H4 (cell line): ENCODE measurements at places on chromosomes 6 and 20. TPM values are rescaled to one million over a fixed set of nuclear protein-coding genes. Genes with fewer than 3 reads are reported as not detected.
A peak's percentile ranks its signal among the peaks of the same experiment; 100 is the strongest.

The GLP1R gene
- not detected in 2 replicates for total RNA-seq

The FLRT3 gene
- total RNA-seq = 36.5 and 41.9 TPM in 2 replicates

DNA sequence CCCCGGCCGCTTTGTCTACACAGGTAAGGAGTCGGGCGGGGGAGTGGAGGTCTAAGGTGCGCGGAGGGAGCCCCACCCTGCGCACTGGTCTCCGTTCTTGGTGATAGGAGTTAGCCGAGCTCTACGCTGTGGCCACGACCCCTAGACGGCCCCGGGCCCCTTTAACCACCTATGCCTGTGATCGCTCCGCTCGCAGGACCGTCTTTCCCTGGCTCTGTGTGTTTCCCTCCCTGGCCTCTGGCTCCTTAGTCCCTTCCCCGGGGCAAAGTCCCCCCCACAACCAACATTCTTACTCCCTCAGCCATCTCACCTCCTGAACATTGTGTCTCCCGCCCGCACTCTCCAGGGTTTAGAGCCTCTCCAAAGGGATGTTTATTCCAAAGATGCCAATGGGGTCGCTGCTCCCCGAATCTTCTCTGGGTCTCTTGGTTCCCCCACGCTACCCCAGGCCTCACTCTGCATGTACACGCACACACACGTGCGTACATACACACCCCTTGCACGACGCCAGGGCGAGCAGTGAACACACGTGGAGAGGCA, 50.4 kb downstream of the CPXM1 start:
- DNase-seq = no peak

The RBM24 gene
- total RNA-seq = 1.0 and 1.1 TPM in 2 replicates

DNA sequence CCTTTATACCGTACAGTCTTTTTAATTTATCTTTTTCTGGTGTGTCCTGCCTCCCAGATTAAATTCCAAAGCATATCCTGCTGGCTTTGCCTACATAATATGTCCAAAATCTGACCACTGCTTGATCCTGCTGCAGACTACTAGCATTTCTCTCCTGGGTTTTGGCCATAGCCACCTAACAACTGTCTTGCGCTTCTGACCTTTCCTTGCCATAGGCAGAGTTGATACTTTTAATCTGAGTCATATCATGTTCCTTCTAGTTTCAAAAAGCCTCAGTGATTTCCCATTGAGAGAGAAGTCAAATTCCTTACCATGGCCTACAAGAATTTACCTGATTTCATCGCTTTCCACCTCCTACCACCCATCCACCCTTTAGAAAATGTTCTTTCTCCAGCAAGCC, 104.8 kb downstream of the BCKDHB start:
- DNase-seq = no peak

The TRIM40 gene
- not detected in 2 replicates for total RNA-seq

DNA sequence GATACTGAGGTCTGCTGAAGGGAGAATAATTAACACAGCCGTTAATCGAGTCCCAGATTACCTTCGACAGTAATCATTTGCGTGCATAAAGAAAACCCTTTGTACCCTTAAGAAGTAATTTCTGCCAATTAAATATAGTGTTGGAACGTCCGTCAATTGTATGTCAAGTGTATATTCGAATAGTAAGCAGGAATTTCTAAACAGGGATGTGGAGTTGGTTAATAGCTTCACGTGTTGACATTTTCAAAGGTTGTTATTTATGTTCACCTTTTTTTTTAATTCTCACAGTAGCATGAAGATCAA, 798 bp upstream of the SNAP91 start:
- no peak for DNase-seq

The AHI1 gene
- total RNA-seq = 1.9 and 6.4 TPM in 2 replicates

GRCh38 chr20:22248051-22248667, 336.2 kb downstream of the FOXA2 start:
- DNase-seq = no peak

The SUMO4 gene
- total RNA-seq = 0.29 TPM in 1 of 2 replicates, not detected in the other

GRCh38 chr6:76441875-76442274, 369.4 kb upstream of the IMPG1 start:
- peak; percentile 74 for DNase-seq

GRCh38 chr6:2939315-2940009, 31.9 kb downstream of the SERPINB6 start:
- no peak for DNase-seq

The SLC22A2 gene
- not detected in 2 replicates for total RNA-seq

DNA sequence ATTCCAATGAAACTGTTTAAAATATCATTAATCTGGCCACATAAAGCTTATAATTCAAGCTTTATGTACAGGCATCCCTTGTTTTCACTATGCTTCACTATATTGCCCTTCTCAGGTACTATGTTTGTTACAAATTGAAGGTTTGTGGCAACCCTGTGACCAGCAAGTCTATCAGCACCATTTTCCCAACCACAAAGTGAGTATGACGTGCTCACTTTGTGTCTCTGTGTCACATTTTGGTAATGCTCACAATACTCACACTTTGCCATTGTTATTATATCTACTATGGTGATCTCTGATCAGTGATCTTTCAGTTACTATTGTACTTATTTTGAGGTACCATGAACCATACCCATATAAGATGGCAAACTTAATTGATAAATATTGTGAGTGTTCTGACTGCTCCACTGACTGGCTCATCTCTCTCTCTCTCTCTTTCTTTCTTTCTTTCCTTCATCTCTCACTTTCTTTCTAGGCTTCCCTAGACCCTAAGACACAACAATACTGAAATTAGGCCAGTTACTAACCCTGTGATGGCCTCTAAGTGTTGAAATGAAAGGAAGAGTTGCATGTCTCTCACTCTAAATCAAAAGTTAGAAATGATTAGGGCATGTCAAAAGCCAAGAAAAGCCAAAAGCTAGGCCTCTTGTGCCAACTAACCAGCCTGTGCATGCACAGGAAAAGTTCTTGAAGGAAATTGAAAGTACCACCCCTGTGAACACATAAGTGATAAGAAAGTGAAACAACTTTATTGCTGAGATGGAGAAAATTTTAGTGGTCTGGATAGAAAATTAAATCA, 227.9 kb downstream of the BCAS1 start:
- DNase-seq = no peak

DNA sequence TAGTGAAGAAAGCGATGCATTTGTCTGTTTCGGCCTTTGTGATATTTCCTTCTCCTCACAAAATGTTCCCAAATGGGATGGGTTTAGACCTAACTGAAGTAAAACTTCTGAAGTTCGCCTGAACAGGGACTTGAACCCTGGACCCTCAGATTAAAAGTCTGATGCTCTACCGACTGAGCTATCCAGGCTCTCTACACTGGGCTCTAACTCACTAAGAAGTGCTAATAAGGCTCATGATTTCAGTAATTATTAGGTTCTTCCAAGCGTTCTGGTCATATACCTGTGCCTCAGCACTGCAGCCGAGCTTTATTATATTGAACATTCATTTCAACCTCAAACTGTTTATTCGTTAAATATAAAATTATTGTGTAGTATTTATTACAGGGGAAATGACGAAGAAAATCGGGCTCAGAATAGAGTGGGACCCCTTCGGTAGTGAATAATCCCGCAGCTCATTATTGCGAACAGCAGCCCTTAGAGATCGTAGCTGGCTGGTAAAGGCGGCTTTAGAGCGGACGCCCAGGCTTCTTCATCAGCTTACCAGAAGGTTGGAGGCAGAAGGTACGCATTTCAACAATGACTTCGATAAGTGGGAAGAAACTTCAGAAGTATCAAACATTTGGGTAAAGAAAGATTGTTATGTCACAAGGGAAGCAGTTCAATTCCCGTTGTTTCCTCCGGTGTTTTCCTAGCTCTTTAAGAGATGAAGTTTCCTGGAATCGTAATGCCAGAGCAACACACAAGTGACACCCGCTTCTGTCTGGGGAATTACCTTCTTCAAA, 119.0 kb upstream of the ZNF184 start:
- DNase-seq = peak; percentile 58

DNA sequence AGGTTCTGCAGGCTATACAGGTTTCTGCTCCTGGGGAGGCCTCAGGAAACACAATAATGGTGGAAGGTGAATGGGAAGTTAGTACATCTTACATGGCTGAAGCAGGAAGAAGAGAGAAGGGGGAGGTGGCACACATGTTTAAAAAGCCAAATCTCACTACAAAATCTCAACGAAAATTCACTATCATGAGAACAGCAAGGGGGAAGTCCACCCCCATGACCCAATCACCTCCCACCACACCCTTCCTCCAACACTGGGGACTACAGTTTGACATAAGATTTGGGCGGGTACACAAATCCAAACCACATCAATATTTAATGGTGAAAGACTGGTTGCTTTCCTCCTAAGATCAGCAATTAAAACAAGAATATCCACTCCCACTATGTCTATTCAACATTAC, 13.8 kb upstream of the POLR1H start:
- no peak for DNase-seq

The JPH2 gene
- 0.15 TPM in 1 of 2 replicates, not detected in the other for total RNA-seq

DNA sequence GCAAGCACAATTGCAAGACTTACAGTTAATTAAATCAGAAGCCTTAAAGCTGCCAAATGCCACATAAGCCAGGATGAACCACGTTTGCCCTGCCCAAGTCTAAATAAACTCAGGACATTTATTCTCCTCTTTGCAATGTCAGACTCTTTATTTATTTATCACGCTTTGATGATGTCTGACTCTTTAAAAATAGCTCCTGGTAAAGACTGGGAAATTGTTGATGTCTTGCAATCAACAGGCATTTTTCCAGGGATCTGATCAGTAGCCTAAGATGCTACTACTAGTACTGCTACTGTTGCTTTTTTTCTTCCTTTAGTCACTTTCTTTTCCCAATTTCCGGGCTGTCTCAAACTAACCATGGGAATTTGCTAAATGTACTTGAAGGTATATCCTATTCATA, 365.8 kb upstream of the MARCKS start:
- no peak for DNase-seq

The HLA-DRA gene
- 0.53 and 3.3 TPM in 2 replicates for total RNA-seq

DNA sequence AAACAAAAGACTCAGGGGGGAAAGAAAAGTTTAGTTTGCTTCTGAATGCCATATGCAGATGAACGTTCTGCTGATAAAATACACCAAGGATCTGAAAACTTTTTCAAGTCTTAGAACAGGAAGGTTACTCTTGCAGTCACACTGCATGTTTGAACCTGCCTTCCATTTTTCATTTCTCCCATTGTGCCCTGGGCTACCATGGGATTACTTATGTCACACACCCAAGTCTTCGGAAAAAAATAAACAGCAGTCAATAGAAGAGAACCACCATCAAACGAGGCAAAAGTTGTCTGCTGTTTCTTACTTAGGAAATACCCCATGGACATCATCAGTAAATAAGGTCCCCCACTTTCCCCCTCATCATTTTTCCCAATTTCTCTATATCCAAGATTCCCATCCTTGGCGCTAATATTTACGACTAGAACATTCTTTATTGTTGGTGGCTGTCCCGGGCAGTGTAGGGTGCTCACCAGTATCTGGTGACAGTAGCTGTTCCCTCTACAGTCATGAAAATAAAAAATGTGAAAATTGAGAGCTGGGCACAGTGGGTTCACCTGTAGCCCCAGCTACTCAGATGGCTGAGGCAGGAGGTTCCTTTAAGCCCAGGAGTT, 202.5 kb downstream of the BCAS1 start:
- no peak for DNase-seq

DNA sequence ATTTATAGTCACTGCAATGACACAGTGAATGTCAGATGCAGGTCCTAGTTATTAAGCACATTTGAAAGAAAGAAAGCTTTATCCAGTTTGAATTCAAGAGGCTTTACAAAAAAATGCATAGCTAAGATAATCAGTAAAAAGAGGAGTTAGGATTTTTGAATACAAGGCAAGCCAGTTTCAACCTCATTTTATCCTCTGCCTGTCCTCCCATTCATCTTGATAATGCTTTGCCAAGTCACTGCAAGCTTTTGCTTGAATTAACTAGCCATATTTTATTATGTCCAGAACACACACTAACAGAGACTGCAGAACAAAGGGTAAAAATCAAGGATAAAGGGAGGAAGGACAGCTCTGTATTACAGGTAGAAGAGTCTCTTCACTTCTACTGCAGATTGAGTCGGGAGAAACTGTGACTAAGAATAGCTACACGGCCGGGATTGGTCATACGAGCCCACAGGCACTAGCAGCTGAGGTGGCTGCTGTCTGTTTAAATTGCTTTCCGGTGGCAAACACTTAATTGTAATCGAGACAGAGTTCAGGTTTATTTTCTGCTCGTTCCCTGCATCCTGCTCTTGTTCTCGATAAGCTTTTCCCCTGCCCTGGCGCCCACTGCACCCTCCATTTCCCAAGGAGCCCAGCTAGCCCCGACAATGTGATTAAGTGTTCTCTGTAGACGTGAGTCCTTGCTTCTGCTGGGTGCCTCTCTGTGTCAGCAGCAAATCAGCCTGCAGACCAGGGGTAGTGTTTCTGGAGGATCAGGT, 30.5 kb upstream of the AKAP12 start:
- peak; percentile 3 for DNase-seq

DNA sequence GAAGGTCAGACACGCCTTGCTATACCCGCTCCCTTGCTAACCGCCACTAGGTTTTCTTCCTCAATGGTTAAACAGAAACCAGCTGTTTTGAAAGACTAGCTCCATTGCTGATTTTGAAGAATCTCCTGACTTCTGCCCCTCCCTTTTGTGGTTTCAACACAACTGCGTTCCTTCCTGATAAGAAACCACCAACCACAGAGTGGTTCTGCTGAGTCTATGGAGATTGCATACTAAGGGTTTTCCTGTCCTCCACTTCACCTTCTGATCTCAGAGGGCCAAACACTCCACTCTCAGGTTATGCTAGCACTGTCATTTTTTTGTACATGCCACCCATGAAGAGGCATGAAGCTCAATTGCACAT, 207.9 kb downstream of the MYLK4 start:
- peak; percentile 93 for DNase-seq

DNA sequence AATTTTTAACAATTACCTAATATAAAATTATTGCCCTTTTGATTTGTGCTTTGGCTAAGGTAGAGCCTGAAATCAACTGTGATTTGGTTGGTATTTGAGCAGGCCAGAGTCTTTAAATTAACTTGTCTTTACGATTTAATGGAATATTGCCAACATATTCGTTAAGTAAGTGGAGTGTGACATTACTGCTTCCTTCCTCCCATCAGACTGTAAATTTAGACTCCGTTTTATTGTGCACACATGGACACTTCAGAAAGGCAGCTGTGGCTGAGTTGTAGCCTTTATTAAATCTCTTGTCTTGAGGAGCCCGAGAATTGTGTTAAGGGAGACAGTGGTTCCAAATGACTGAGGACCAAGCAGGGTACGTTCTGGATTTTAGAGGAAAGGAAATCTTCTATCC, 57.4 kb downstream of the CAP2 start:
- no peak for DNase-seq

The SEMG1 gene
- not detected in 2 replicates for total RNA-seq

- no peak for DNase-seq
These were observed 14.5 kb downstream of the TFAP2A start for GRCh38 chr6:10400330-10400729.

- peak; percentile 68 for DNase-seq
These were observed 25.9 kb upstream of the FOXQ1 start for GRCh38 chr6:1285956-1286355.

The SNX21 gene
- total RNA-seq = 17.1 and 22.3 TPM in 2 replicates

The LYRM2 gene
- 8.4 and 15.8 TPM in 2 replicates for total RNA-seq

DNA sequence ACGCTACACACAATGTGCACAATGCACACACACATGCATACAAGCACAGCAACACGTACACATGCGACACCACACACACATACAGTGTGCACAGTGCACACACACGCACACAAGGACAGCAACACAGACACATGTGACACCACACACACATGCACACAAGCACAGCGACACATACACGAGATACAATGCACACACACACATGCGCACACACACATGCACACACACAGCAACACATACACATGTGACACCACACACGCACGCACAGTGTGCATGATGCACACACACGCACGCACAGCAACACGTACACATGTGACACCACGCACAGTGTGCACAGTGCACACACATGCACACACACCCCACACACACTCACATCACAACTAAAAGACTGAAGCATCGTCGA, 327.3 kb downstream of the THBS2 start:
- DNase-seq = no peak

GRCh38 chr6:30447237-30447636, 42.1 kb upstream of the HLA-E start:
- peak; percentile 45 for DNase-seq
